ENCODE measurements at places on chromosomes 1 and 21.

- DNase-seq: no peak
These were observed 1.2 kb downstream of the MAPKAPK2 start for GRCh38 chr1:206685769-206686477.

DNA sequence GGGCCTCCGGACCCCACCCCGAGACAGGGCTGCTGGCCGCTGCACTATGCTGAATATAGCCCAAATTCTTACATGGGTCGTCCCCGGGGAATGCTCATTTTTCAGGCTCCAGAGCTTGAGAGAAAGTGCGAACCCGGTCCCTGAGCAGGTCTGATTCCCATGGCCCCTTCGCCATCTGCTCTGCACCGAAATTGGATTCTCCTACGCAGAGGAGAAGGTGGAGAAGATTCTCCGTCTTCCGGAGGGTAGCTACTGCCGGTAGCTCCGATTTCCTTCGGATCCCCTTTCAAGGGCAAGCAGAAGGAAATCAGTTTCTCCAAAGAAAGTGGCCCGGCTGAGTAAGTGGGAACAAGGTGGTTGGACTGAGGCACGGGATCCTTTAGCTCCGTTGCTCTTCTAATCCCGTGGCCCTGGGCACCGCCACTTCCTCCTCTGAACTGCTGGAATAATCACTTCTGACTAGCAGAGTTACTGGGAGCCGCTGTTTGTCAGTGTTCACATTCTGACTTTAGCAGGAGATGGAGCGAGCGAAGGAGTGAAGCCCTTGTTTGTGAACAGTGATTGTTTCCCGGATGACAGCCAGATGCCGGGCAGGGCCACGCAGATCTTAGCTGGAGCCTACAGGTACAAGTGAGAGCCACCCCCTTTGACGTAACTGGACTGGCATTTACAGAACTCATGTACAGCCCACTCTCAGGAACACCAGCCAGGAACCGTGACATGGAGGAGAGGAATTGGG is 1.1 kb upstream of the ZNF496 start:
- no peak for DNase-seq

DNA sequence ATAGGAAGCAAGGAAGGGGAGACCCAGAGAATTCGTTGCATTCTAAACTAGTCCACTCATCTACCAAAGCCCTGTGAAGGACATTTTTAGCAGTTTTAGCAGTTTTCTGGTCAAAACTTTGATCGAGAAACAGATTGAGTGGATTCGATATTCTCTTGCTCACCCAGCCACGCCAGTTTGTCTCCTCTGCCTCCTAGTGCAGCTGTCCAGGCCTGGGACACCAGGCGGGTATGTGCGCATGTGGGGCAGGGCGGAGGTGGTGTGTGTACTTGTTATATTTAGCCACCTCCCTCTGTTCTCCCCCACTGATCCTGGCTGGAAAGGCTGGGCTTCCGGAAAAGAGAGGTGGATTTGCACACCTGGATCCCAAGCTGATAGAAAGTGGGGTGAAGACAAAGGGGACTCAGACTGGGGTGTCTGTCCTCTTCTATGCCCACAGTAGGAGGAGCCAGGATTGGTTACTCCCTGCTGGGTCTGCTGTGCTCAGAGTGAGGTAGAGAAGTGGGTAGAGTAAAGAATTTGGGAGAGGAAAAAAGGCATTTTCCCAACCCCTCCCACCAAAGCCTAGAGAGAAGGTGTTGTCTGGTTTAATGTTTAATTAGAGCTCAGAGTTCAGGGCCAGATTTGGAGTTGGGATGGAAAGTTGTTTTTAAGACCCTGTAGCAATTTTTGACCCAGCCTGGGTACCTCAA is 3.8 kb downstream of the LMNA start:
- no peak for DNase-seq

DNA sequence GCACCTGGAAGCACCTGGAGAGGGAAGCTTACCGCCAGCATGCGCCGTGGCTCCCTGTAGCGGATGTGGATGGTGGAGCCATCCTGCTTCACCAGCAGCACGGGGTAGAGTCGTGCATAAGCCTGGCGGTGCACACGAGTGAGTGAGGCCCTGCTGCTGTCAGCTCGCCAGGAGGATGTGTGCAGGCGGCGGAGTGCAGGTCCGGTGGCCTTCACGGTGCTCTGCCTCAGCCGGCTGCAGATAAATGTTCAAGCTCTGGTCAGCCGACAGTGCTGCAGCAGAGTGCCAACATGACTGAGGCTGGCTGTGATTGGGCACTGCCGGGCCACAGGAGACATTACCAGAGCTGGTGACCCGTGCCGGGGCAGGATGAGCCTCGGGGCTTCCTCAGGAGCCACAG is 1.5 kb downstream of the MRPL55 start:
- no peak for DNase-seq

GRCh38 chr21:45977396-45977795 is 4.2 kb upstream of the COL6A1 start:
- no peak for DNase-seq
